ENCODE measurements at places on chromosomes 1 and 21.

- no peak for DNase-seq
Measured at GRCh38 chr1:28136169-28136921, 40.1 kb downstream of the PTAFR start.

- DNase-seq, result peak; percentile 43
Measured at GRCh38 chr1:207499573-207499972, 3.6 kb downstream of the CR1 start.

- DNase-seq, result no peak
Measured at GRCh38 chr1:63453232-63453631, 69.8 kb downstream of the ITGB3BP start.

GRCh38 chr1:111274653-111275052 is 16.0 kb upstream of the CHIA start:
- DNase-seq, result no peak

- no peak for DNase-seq
Measured at GRCh38 chr1:15299806-15300205, 52.8 kb downstream of the FHAD1 start.

- DNase-seq, result no peak
Measured at GRCh38 chr1:66399888-66400529, 133.9 kb upstream of the SGIP1 start.

GRCh38 chr1:94743862-94744261 is 76.3 kb upstream of the SLC44A3 start:
- peak; percentile 23 for DNase-seq

DNA sequence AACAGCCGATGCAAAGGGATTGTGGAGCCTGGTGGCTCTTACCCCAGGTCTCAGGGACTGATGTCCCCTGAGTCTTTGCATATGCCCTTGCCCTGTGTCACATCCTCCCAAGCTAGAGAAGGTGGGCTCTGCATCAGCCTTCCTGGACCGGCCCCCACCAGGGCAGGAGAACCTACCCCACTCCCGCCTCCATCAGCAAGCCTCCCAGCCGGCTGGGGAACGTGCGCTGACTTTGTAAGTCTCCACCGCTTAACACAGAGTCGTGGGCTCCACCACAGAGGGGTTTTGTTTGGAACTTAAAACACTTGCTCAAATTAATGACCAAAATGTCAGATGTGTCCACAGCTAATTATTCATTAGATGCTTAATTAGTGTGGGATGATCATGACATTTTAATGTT is 255.2 kb upstream of the VAMP3 start:
- DNase-seq, result no peak

DNA sequence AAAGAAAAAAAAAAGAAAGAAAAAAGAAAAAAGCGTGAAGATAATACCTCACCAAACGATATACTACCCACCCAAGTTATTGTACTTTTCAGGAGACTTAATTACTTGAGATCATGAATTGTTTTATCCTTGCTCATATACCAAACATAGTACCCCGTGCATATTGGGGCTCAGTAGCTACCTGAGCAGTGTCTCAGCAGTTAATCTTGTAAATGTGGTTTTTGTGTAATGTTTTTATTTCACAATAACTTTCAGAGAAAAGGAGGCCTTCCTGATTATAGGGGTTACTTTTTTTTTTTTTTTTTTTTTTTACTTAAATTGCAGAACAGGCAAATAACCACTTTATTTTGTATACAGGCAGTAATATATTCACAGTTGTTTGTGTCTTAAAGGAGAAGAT is 80.3 kb downstream of the OSBPL9 start:
- no peak for DNase-seq
